RWPE2 (cell line): ENCODE measurements at places on chromosomes 4 and X.
A peak's percentile ranks its signal among the peaks of the same experiment; 100 is the strongest.

- no peak overlapping the region for H3K4me3 ChIP-seq
- no peak for DNase-seq
- H3K27ac ChIP-seq, result no peak overlapping the region
- H3K27me3 ChIP-seq, result no peaks in the 10 kb centered on the region
These were observed 7.0 kb downstream of the LRCH2 start for GRCh38 chrX:115226929-115227328.

DNA sequence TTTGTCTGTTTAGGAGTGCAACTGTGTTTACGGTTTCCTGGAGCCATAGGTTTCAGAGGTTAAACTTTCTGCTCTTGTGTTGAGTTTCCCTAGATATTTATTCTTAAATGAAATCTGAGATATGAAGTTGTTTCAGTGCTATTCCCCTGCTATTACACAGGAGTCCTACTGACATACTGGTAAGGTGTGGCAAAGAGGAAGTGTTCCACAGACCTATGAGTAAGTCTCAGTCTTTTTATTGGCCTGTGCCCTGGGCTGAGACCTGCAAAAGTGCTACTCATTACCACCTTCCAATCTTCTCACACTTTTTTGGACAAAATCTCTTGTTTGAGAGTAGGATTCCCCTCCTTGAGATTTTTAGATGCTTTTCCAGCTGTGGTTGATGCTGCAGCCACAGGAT, 35.6 kb upstream of the MAGEA8 start:
- no peak overlapping the region for H3K27ac ChIP-seq
- H3K27me3 ChIP-seq, result no peaks in the 10 kb centered on the region
- H3K4me1 ChIP-seq, result no peaks in the 10 kb centered on the region
- no peaks in the 10 kb centered on the region for H3K36me3 ChIP-seq

DNA sequence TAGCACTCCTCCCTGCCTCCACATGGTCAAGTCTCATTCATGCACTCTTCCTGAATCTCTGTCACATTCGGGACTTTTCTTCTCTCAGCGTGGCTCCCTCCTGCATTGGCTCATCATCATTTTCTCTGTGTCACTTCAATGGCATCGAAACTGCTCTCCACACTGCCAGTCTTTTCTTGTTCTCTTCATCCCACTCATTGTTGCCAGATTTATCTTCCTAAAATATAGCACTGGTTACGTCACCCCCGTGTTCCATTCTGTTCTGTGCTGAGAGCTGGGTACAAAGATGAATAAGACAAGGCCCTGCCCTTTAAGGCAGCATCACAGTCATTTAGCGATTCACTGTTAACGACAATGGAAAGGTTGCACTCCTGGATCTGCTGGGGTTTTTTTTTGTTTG, 174.4 kb upstream of the TBC1D9 start:
- H3K27ac ChIP-seq, result no peak overlapping the region
- no peaks in the 10 kb centered on the region for H3K36me3 ChIP-seq
- H3K27me3 ChIP-seq, result no peaks in the 10 kb centered on the region
- no peaks in the 10 kb centered on the region for H3K4me1 ChIP-seq
- no peak for DNase-seq

DNA sequence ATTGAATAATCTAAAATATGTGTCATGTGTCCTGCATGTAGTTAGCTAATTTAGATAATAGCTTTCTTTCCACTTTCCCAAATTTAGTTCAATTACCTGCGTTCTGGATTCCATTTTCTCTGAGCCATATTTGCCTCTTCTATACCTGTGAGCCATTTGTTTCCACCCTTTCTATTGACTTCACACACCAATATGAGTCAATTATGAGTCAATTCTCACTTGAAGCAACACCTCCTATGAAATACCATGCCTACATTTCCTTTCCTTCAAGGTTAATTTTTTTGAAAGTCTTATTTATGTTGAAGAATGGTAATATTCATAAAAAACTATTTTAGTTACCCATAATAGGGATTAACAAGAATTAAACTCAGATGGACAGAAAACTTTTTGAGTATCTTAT, 25.8 kb downstream of the NPY2R start:
- H3K27me3 ChIP-seq, result no peaks in the 10 kb centered on the region
- DNase-seq, result no peak
- H3K4me1 ChIP-seq, result no peaks in the 10 kb centered on the region
- H3K4me3 ChIP-seq, result no peak overlapping the region
- H3K27ac ChIP-seq, result no peak overlapping the region

DNA sequence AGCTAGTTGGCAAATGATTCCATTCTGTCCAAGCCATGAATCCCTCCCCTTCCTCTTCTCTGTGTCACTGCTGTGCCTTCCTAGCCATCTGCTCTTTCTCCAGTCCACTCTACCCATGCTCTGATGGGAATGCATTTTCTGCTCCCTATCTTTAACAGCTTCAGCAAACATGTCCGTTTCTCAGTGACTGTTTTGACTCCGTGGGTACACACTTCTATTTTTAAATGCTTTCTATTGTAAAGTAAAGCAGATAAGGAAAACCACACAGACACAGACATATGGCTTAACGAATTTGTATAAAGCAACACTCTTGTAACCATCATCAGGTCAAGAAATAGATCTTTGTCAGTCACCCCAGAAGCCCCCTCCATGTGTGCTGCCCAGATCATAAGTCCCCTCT, 72.4 kb upstream of the KLHL13 start:
- no peaks in the 10 kb centered on the region for H3K27me3 ChIP-seq
- no peak overlapping the region for H3K27ac ChIP-seq
- H3K36me3 ChIP-seq, result no peaks in the 10 kb centered on the region
- no peak for DNase-seq
- H3K4me3 ChIP-seq, result no peak overlapping the region

DNA sequence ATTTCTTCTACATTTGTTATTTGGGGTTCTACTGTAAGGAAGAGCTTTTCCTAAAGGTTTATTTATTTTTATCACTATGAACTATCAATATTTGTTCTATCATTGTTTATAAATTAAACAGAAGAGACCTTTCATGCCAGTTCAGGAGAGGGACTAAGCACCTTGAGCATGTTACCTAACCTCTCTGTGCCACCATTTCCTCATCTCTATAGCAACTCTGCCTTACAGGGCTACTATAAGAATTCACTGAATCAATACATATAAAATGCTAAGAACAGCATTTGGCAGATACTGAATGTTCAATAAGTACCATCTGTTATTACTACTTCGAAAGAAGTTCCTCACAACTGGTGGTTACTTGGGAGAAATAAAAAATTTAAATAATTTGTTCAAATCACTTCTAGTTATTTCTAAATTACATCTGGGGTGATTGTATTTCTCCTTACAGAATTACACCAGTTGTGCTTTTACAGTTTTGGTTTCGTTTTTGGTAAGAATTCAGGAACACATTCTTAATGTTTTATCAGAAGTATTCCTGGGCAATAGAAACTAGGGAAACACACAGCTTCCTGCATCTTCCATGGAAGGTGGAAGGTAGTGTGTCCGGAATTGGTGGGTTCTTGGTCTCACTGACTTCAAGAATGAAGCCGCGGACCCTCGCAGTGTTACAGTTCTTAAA, 32.9 kb downstream of the EREG start:
- H3K4me1 ChIP-seq, result peaks cover 25% of the 10 kb centered on the region
- no peak for DNase-seq
- H3K4me3 ChIP-seq, result peak overlapping the region; percentile 22
- no peaks in the 10 kb centered on the region for H3K36me3 ChIP-seq
- H3K27me3 ChIP-seq, result no peaks in the 10 kb centered on the region

DNA sequence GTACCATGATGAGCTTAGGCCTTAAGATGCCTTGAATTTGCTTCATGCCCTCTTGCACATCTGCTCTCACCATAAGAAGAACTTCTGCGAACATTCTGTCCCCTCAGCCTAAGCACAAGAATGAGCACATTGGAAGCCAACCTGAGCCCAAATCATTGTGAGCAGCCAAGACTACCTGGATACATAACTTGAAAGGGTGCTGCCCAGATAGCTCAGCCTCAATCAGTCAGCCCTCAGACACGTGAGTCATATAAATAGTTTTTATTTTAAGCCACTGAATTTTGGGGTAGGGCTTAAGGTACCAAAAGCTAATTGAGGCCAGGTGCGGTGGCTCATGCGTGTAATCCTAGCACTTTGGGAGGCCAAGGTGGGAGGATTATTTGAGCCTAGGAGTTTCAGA, 27.5 kb upstream of the BBS12 start:
- no peak overlapping the region for H3K4me3 ChIP-seq
- peaks cover 19% of the 10 kb centered on the region; the same call in 1 of the 2 replicates for H3K36me3 ChIP-seq
- H3K27me3 ChIP-seq, result no peaks in the 10 kb centered on the region
- no peak overlapping the region for H3K27ac ChIP-seq
- DNase-seq, result no peak

- no peak for DNase-seq
- H3K27me3 ChIP-seq, result no peaks in the 10 kb centered on the region
- no peak overlapping the region for H3K4me3 ChIP-seq
- no peaks in the 10 kb centered on the region for H3K4me1 ChIP-seq
- no peaks in the 10 kb centered on the region for H3K36me3 ChIP-seq
These were observed 143.4 kb upstream of the MED14 start for GRCh38 chrX:40878766-40879165.

DNA sequence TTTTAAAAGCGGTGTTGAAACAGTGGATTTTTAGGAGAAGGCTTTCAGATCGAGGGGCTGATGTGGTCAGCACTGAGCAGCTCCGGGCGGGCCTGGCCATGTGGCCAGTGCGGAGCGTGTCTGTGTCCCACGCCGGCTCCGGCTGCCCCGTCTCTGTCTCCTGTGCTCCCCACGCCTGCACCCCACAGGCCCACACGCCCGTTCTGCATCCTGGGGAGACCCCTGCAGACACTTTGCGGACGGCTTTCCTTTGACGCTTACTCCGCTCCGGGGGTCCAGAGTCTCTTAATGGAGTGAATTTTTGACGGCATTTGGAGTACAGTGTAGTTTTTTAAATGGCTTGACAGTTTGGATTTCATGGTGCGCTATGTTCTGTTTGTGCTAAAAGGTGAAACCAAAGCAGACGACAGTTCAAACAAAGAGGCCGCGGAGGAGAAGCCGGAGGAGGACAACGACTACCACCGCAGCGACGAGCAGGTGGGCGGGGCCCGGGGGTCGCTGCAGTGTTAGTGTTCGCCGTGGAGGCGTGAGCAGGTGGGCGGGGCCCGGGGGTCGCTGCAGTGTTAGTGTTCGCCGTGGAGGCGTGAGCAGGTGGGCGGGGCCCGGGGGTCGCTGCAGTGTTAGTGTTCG, 38.7 kb downstream of the PCGF3 start:
- H3K27ac ChIP-seq, result no peak overlapping the region
- DNase-seq, result peak; percentile 59
- no peaks in the 10 kb centered on the region for H3K27me3 ChIP-seq
- no peaks in the 10 kb centered on the region for H3K4me1 ChIP-seq

DNA sequence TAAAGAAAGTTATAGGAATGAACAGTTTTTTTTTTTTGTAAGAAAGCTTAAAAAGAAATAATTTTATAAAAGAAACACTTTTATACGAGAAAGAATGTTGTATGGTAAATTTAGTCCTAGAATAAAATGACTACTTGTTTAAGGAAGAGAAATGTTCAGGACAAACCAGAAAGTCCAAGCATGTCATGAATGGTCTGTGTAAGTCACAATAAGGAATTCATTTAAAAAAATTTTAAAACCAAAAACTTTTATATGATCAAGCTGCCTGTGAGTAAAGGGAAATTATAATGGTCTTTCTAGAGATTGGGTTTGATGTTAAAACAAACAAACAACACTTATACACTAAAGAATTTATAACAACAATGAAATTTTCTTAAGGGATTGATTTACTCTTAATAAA, 858.9 kb upstream of the PCDH7 start:
- H3K4me1 ChIP-seq, result no peaks in the 10 kb centered on the region
- peaks cover 3% of the 10 kb centered on the region for H3K27me3 ChIP-seq
- H3K27ac ChIP-seq, result no peak overlapping the region
- DNase-seq, result no peak
- no peaks in the 10 kb centered on the region for H3K36me3 ChIP-seq
- no peak overlapping the region for H3K4me3 ChIP-seq

DNA sequence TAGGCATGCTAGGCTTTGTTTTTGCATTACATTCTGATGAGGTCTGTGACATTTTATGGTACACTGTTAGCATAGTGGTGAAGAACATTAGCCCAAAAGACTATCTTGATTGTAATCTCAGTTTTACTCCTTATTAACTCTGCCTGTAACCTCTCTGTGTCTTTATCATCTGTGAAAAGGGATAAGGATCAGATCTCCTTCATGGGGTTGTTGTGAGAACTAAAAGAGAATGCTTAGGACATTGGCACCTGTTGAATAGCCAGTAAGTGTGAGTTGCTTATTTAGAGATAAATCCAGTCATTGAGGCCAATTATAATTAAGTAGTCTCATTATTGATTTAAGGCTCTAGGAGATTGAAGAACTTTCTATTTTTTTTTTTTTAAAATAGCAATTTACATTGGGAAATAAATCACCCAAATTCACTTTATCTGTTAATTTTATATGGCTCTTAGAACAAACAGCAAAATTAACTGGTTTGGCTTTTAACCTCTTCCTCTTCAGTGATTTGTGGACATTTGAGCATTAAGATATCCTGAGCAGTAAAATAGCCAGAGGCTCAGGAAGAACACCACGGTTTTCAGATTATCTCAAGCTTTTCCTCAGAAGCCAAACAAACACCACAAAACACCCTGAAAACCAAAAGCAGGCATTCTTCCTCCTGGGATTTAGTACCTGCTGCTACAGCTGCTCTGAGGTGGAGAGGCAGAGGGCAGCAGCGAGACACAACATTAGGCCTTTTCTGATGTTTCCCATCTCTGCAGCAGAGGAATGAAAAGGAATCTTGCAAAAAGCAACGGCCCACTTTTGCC, 192.9 kb downstream of the ARHGAP10 start:
- no peak overlapping the region for H3K4me3 ChIP-seq
- H3K4me1 ChIP-seq, result no peaks in the 10 kb centered on the region
- H3K36me3 ChIP-seq, result no peaks in the 10 kb centered on the region
- H3K27ac ChIP-seq, result no peak overlapping the region

- H3K27me3 ChIP-seq, result no peaks in the 10 kb centered on the region
- DNase-seq, result no peak
- no peak overlapping the region for H3K27ac ChIP-seq
- no peaks in the 10 kb centered on the region for H3K4me1 ChIP-seq
These were observed 25.1 kb upstream of the CLDN34 start for GRCh38 chrX:9942086-9942485.

DNA sequence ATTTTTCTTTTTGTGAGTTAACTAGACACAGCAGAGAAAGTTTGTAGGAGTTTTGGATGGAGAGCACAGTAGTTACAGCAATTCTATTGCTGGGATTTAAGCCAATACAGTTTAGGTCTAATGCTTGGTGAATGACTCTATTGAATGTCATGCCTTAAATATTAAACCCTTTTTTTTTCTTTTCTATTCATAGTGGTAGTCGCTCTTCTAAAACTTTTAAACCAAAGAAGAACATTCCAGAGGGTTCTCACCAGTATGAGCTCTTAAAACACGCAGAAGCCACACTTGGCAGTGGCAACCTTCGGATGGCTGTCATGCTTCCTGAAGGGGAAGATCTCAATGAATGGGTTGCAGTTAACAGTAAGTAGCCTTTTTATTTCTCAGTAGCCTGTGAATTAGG, 34.8 kb upstream of the DCK start:
- no peak overlapping the region for H3K4me3 ChIP-seq
- H3K27me3 ChIP-seq, result no peaks in the 10 kb centered on the region
- no peak overlapping the region for H3K27ac ChIP-seq
- no peak for DNase-seq

GRCh38 chr4:26088433-26088928, 174.5 kb downstream of the SMIM20 start:
- peaks cover 39% of the 10 kb centered on the region for H3K4me1 ChIP-seq
- H3K27me3 ChIP-seq, result no peaks in the 10 kb centered on the region
- H3K36me3 ChIP-seq, result no peaks in the 10 kb centered on the region
- H3K27ac ChIP-seq, result peak overlapping the region; percentile 57
